Stimulated activated CD8-positive, alpha-beta memory T cell treated with anti-CD3 and anti-CD28 coated beads, Interleukin-4, amount 100 ng/mL, for 48 hours (primary cell): ENCODE measurements at places on chromosomes 6 and 20.

- DNase-seq, result no peak
Observed at GRCh38 chr6:315226-315625, 22.9 kb downstream of the DUSP22 start.

DNA sequence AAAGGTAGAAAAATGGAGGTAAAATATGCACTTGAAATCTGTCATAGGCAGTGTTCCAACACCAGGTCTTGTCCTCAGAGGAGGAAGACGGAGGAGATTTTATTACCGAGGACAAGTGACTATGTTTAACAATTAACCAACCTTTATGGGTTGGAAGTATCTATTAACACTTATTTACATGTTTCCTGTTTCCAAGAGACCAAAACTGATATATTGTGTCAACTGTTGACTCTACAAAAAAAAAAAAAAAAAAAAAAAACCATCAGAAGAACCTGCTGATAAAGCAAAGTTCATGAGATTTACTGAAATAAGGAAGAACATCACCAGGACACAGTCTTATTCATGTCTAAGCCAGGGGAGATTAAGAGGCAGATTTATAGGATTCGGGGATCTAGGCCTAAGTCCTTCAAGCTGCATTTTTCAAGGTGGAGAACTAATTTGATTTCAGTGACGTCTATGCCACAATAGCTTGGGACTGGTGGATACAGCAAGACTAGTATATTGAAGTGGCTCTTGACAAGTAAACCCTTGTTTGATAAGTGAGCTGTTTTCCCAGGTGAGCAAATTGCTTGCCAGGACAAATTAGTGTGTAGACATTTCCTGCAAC, 126.6 kb upstream of the NAA20 start:
- no peak for DNase-seq

DNA sequence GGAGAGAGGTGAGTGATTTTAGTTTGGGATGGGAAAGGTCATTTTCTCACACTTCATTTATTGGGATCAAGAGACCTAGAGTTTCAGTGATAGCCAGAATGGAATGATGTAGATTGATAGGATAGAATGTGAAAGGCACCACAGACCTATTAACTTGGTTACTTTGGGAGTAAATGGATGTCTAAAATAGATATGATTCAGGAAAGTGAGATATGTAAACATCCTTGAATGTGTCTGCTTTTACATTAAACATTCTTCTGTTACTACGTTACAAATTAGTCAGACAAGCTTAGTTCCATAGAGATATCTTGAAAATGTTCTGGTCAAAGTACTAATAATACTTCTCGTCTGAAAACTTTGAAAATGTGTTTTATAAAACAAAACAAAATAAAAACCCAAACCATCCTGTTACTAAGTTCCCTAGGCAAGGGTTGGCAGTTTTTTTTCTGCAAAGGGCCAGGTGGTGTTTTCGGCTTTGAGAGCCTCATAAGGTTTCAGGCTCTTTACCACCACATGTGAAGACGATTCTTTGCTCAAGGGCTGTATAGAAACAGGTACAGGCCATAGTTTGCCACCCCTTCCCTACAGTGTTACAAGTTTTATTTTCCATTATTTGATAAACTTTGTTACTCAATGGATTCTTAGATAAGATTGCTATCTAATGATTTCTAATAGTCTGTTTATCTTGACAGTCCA, 3.4 kb downstream of the CYB5R4 start:
- DNase-seq, result no peak

DNA sequence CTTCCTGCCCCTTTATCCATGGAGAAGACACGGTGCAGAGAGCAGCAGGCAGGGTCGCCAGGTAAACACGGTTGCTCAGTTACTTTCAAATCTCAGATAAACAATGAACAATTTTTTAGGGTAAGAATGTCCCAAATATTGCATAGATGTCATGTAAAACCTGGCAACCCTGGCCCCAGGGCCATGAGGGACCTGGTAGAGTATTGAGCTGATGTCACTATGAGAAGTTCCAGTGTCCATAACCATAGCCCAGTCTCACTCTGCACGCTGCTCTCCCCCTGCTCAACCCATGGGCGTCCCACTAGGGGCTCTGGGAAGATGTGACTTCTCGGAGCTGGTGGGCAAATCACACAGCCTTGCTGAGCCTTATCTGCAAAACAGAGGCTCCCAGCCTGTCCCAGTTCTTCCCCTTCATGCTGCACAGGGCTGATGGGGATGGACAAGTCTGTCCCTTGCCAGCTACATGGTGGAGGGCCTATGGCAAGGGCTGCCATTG, 71.3 kb upstream of the TOP1 start:
- DNase-seq, result no peak

DNA sequence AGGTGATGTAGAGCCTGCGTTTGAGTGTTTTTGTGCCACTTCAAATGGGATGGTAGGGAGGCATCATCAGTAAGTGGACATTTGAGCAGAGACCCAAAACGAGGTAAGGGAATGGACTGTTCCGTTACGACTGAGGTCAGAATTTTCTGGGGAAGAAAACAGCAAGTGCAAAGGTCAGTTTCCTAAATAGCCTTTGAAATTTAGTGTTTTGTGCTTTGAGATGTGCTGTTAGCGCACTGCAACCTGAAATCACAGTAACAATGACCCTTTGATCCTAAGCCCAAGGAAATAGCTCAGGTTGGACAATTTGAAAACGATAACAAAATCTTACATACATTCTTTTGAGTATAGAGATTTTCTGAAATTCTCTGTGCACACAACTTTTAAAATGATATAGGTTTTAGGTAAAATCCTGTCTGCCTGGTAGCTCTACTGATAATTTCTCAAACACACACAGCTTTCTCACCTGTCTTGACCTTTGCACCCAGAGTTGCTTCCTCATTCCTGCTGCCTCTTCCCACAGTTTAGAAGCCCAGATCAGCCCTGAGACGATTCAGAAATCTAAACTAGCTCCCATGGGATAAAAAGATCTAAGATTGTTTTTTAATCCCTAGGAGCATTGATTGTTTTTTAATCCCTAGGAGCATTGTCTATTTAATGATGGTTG, 22.1 kb downstream of the DCBLD1 start:
- no peak for DNase-seq

DNA sequence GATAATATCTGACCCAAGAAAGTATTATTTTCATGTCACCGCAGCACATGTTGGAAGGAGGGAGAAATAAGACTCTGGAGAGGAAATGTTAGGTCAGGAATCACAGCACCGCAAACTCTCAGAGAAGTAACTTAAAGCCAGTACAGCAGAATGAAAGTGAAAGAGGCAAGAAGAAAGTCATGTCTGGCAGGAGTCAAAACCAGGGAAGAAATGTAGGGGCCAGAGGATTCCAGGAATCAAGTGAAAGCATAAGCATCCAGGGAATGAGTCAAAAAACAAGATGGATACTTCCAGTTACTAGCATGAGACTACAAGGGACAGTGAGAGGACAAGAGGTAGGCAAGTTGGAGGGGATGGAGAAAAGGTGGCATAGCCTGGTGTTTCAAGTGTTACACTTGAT, 80.4 kb downstream of the AK9 start:
- DNase-seq, result no peak

- no peak for DNase-seq
Observed at GRCh38 chr6:164418262-164418588, 891.2 kb downstream of the C6orf118 start.

GRCh38 chr20:37323985-37324384, 22.0 kb upstream of the SRC start:
- no peak for DNase-seq

DNA sequence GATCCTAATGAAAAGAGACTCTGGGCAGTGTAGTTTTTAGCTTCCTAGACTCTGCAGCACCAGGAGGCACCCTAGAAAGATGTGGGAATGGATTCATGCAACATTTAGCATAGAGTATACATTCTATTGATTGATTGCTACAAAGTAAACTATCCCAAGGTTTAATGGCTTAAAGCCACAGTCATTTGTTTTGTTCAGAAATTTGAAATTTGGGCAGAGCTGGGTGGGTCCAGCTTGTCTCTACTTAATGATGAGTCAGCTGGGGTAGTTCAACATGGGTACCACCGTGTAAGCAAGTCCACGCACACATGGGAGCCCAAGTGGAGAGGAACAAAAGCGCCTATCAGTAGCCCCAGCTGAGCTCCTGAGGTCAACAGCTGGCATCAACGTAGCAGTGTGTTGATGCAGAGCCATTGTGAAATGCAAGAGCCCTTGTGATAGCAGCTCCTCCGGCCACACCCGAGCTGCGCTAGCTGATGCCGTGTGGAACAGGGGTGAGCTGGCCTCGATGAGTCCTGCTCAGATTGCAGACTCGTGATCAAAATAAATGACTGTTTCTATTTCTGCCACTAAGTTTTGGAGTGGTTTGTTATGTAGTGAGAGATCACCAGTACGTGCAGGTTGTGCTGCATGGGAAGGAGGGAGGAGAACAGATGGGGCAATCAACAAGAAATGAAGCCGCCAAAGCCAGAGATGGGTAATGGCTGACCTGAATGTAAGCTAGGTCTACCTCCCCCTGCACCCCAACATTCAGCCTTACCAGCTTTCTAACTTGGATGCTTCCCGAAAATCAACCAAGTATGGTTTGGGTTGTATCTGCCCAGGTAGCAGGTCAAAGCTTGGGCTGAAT, 45.7 kb upstream of the TRAF3IP2 start:
- no peak for DNase-seq

GRCh38 chr20:45406260-45407066, 1.6 kb upstream of the DBNDD2 start:
- DNase-seq, result peak; percentile 65

DNA sequence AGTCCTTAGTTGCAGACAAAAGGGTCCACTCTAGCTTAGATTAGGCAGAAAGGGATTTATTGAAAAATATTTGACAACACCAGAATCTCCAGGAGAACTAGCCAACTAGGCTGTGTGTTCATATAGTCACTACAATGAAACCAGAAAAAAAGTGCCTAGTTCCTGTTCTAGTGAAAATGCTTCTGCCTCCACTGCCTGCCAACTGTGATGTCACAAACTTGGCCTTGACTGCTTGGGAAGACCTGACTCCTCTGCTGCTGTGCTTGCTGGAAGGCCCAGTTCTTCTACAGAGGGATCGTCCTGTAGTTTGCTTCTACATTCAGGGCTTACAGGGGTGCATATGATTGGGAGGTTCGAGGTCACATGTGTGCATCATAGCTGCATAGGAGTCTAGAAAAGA, 40.3 kb upstream of the XRN2 start:
- no peak for DNase-seq

DNA sequence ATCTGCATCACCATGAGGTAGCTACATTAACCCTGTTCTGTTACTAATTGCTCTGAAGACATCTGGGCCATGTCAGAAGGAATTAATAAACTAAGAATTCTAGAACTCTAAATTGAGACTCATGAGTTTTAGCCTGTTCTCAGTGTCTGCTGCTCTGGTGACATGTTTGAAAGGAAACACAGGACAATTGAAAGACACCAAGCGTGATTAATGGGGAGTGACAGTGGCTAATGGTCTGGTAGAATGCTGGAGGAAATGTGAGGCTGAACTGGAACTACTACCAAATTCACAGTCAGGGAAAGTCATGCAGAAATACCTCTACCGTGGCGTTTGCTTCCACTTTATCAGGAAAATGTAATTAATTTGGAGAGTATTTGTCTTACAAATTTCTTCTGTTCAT, 140.0 kb downstream of the TBC1D7 start:
- DNase-seq, result no peak

DNA sequence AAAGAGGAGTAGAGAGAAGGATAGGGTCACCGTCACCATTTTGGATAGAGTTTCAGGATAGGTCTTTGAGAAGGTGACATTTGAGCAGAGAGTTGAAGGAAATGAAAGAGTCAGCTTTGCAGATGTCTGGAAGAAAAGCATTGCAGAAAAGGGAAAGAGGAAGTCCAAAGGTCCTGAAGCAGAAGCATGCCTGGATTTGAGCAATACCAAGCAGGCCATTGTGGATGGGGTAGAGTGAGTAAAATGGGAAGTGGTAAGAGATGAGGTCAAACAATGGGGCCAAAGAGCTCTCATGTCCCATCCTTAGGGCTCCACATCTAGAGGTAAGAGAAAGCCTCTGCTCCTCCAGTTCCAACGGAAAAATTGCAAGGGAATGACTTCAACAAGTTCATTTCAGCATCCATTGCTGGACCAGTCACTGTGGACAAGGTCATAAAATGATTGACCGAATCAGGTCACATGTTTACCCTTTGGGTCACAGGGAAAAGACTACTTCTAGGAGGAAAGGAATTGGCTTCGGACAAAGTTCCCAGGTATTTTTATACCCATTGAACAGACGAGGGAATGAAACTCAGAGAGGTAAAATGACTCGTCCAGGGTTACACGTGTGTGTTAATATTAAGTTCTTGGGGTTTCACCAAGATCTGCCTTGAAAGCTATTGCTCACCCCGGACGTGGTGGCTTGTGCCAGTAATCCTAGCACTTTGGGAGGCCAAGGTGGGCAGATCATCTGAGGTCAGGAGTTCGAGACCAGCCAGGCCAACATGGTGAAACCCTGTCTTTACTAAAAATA, 6.6 kb upstream of the SAMHD1 start:
- no peak for DNase-seq
